ENCODE measurements at places on chromosomes 1 and 21. TPM values are rescaled to one million over a fixed set of nuclear protein-coding genes. Genes with fewer than 3 reads are reported as not detected.

GRCh38 chr1:200624679-200625335, 4.3 kb upstream of the KIF14 start:
- DNase-seq: no peak

- peak; percentile 79 for DNase-seq
Measured at GRCh38 chr1:21573971-21574465, 64.8 kb downstream of the ALPL start.

DNA sequence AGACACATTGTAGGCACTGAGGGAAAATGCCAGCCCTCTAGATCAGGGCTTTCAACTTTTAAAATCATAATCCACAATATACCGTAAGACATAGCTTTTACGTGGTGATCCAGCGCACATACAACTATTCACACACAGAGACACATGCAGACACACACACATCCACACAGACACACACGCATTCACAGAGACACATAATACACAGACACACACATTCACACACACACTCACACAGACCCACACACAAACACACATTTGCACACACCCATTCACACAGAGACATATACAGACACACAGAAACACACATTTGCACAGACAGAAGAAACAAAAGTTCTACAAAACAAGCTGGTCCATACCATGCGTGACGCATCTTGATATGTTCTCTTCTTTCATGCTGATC, 244.5 kb downstream of the RHOU start:
- DNase-seq: no peak

DNA sequence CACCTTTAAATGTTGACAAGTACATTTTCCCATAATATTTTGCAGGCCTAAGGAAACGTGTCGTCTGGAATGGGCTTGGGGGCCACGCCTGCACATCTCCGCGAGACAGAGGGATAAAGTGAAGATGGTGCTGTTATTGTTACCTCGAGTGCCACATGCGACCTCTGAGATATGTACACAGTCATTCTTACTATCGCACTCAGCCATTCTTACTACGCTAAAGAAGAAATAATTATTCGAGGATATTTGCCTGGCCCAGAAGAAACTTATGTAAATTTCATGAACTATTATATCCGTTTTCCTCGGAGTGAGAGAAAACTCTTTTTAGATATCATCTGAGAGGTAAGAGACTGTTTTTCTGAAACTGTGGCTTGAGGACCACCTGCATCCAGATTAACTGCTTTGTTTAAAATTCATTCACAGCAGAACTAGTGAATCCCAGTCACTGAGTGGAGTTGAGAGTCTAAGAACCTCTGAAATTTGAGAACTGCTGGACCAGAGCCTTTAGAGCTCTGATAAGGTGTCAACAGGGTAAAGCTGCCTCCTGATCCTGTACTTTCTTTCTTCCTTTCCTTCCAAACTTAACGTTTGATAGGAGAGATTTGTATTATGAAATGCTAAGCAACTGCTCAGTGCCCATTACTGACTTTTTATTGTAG, 811 bp downstream of the EXO1 start:
- DNase-seq: no peak

DNA sequence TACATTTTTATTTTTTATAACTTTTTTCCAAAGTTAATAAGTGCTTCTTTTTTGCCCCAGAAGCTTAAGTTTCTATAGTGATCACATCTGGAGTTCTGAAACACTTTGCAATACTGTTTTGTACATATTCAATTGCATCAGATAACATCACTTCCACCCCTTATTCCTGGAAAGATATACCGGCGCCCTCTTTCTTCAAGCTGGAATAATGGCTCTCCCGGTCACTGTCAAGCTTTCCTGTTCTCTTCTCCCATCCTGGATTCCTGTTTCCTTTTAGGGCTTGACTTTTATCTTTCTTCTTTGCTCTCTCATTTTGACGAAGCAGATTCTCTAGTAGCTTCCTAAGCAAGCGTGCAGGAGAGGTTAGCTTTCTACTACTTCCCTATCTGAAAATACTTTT, 1866.8 kb downstream of the MRPL39 start:
- no peak for DNase-seq

DNA sequence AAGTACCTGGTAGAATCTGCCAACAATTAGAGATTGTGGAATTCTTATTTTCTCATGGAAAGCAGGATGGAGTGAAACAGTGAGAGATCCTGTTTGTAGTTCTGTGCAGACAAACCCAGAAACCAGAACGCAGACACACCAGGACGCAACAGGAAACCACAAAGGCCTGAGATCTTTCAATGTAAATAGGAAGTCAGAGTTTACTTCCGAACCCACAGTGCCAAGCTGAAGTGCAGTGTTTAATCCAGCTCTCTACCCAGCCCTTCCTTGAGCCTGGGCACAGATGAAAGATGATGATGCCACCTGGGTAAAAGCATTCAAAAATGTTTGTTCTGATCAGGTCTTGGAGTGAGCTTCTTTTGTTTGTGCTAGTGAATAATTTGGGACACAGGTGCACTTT, 244.2 kb upstream of the HOOK1 start:
- DNase-seq: peak; percentile 60

GRCh38 chr21:42799516-42799915, 79.8 kb downstream of the WDR4 start:
- DNase-seq: peak; percentile 71

DNA sequence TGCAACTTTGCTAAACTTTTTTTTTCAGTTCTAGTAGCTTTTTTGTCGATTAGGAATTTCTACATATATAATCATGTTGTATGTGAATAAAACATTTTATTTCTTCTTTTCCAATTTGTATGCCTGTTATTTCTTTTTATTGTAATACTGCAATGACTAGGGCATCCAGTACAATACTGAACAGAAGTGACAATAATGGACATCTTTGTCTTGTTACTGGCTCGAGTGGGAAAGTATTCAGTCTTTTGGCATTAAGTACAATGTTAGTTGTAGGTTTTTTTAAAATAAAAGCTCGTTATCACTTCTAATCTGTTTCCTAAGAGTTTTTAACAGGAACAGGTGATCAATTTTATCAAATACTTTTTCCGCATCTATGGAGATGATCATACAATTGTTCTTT, 9.8 kb downstream of the STPG1 start:
- DNase-seq: no peak

GRCh38 chr1:228500143-228500734, 13.1 kb downstream of the RNF187 start:
- DNase-seq: no peak

- peak; percentile 41 for DNase-seq
Measured at GRCh38 chr21:28801906-28802305, 190.8 kb downstream of the LTN1 start.

The RGS13 gene
- total RNA-seq: 0.22 TPM

DNA sequence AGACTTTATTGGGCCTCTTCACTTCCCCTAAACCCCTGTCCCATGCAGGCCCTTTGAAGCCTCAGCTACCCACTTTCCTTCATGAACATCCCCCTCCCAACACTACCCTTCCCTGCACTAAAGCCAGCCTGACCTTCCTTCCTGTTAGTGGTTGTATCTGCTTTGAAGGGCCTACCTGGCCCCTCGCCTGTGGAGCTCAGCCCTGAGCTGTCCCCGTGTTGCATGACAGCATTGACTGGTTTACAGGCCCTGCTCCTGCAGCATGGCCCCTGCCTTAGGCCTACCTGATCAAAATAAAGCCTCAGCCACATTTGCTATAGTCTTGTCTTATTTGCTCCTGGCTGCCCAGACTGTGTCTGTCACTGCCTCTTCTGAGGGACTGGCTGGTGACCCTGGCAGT, 5.5 kb downstream of the GSTM4 start:
- DNase-seq: no peak

DNA sequence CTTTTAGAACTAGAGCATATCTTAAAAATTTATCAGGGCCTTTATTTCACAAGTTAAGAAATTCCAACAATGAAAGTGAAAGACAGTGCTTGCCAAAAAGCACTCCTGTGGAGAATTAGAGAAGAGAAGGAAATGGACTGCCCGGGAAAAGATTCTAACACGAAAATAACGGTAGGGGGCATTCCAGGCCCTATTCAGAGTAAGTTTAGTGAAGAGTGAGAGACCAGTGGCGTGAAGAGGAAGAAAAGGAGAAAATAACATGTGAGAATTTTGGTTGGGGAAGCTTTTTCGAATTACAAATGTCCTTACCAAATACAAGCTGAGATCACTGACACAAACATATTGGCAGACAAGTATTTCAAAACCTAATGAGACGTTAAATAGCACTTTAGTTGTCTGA, 38.4 kb upstream of the RBM34 start:
- DNase-seq: no peak

- no peak for DNase-seq
Measured at GRCh38 chr1:36934061-36934460, 100.3 kb downstream of the GRIK3 start.

DNA sequence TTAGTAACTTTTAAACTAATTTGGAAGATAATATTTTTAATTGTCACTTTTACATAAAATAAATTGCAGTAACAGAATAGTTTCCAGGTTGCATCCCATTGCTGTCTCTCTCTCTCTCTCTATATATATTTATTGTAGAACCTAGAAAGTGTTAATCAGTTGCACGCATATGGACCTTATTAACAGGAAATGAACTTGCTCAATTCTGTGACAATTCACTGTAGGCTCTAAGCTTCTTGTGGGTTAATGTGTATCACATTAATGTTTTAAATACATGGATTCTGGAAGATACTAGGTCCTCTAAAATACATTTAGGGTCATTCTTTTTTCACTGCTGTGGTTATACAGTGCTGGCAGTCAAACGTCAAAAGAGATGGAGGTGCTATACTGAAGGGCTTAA, 33.1 kb downstream of the LRRC71 start:
- no peak for DNase-seq

- no peak for DNase-seq
Measured at GRCh38 chr1:162726555-162726954, 63.9 kb upstream of the HSD17B7 start.

DNA sequence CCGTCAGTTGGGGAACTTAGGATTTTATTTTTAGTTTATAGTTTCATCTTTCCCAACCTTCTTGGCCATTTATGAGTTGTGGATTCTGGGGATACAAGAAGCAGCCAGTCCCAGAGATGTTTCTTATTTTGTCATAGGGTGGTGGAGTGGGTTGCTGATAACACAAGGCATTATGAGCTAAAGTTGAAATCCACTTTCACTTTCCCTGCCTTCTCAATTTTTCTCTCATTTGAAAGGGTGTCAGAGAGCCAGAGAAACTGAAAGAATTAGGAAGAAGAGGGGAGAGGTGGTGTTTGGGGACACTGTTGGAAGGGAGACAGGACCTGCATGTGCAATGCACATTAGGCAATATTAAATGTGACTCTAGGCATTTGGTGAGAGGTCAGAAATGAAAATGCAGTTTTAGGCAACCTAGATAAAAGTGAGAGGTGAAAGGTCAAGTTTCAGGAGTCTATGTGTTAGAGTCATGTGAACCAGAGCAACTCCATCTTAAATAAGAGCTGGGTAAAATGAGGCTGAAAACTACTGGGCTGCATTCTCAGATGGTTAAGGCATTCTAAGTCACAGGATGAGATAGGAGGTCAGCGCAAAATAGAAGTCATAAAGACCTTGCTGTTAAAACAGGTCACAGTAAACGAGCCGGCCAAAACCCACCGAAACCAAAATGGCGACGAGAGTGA, 71.1 kb upstream of the F3 start:
- DNase-seq: no peak

The TOMM40L gene
- total RNA-seq: 26.1 TPM

GRCh38 chr1:20141466-20141865, 2.3 kb downstream of the PLA2G2F start:
- DNase-seq: no peak

DNA sequence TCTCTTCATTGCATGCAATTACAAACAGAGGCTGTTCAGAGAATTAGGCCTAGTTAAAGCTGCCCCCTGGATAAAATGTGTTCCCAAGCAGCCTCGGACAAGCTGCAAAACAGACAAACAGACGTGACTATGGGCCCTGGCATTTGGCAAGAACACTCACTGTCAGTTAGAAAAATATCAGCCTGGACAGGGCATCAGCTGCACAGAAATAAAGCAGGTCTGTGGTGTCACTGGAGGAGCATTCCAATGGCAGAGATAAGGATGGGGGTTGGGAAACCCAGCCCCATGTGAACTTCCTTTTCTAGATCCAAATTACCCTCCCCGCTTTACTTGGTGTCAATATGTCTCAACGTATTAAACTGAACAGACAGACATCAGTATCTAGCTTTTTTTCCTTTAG, 177.1 kb downstream of the GPATCH2 start:
- no peak for DNase-seq

- peak; percentile 72 for DNase-seq
Measured at GRCh38 chr1:25232866-25233784, 823 bp upstream of the SYF2 start.

GRCh38 chr1:238401144-238401543, 510.4 kb upstream of the ZP4 start:
- DNase-seq: no peak

- no peak for DNase-seq
Measured at GRCh38 chr1:41368366-41368765, 7.1 kb downstream of the FOXO6 start.

- no peak for DNase-seq
Measured at GRCh38 chr1:160282807-160283206, 2.1 kb downstream of the PEX19 start.

DNA sequence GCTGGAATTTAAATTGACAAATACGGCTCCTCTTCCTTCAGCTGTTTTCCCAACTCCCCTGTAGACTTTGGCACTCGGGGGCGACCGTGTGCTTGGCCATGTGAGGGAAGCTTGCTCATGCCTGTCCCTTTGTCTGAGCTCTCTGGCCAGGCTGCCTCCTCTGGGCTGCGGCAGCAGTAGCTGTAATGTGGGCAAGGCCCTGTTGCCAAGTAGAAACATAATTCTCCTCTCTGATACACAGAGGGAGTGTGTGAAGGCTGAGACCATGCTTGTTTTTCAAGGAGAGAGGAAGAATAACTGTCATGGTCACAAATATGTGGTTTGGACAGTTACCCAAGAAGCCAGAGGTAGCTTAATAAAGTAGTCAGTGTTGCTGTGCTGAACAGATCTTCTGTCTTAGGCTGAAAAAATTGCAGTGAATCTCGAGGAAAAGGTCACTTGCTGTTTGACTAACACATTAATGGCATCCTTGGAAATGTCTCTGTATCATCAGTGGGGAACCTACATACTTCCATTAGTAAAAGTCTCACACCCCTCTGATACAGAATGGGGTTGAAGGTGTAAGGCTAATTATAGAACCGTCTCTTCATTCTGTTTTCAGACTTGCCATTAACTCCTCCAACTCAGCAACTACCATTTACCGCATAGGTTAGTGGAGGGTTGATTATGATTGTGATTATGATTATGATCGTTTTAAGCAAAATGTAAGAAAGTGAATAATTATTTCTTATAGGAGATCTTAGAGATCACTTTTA, 94.6 kb downstream of the TGFB2 start:
- DNase-seq: no peak

GRCh38 chr1:100626397-100626796, 88.5 kb downstream of the GPR88 start:
- DNase-seq: peak; percentile 67

DNA sequence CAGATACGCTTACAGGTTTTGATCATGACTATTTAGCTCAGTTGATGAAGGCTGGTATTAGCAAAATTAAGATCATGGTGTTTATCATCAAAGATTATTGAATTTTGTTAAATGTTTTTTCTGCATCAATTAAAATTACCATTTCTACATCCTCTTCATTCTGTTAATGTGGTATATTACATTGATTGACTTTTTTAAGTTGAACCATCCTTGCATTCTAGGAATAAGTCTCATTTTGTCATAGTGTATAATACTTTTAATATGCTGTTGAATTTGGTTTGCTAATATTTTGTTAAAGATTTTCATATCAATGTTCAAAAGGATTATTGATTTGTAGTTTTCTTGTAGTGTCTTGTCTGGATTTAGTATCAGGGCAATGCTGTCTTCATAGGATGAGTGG, 142.4 kb downstream of the LYPLAL1 start:
- DNase-seq: no peak

- DNase-seq: no peak
Measured at GRCh38 chr1:172823534-172823933, 164.6 kb downstream of the FASLG start.

The FAM72B gene
- 11.6 TPM for total RNA-seq

Measured in PC-3 (cell line).